ENCODE measurements at places on chromosomes 16 and 17.

DNA sequence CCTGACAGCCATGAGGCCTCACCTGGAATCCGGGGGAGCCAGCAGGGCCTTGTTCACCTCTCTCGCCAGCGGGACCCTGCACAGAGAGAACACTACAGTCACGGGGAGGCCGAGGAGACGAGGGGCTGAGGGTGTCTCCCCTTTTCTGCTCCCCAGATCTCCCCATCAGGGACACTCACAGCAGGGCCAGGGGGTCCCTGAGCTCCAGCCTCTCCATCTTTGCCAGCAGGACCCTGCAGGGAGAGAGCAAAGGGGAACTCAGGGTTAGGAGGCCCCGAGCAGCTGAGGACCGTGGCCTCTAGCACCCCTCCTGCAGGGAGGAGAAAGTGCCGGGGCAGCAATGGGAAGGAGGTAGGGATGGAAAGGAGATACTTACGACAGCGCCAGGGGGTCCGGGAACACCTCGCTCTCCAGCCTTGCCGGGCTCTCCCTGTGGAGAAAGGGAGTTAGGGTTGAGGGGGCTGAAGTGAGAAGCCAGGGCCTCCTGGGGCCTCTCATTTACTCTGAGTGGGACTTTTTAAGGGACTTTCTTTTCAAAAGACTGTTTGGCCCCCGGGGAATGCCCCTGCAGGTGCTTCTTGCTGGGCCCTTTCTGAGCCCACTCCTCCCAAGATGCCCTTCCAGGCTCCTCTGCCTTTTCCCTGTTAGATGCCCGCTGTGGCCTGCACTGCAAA lies 8.7 kb downstream of the COL1A1 start:
- DNase-seq, result no peak

GRCh38 chr17:52653014-52653413 lies 494.5 kb upstream of the CA10 start:
- DNase-seq, result no peak

DNA sequence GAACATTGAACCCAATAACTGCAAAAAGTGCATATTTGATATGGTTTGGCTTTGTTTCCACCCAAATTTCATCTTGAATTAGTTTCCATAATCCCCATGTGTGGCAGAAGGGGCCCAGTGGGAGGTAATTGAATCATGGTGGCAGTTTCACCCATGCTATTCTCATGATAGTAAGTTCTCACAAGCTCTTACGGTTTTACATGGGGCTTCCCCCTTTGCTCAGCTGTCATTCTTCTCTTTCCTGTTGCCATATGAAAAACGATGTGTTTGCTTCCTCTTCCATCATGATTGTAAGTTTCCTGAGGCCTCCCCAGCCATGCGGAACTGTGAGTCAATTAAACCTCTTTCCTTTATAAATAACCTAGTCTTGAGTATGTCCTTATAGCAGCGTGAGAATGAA lies 127.6 kb downstream of the CHD9NB start:
- no peak for DNase-seq

- peak; percentile 52 for DNase-seq
These were observed at the start of gene CHRNE for GRCh38 chr17:4903051-4903818. CHRNE (minus strand) TSS chr17:4903098; CDS start chr17:4903063, 35 bp downstream.

GRCh38 chr17:5587438-5588032 lies 3.2 kb upstream of the NLRP1 start:
- peak; percentile 24 for DNase-seq

DNA sequence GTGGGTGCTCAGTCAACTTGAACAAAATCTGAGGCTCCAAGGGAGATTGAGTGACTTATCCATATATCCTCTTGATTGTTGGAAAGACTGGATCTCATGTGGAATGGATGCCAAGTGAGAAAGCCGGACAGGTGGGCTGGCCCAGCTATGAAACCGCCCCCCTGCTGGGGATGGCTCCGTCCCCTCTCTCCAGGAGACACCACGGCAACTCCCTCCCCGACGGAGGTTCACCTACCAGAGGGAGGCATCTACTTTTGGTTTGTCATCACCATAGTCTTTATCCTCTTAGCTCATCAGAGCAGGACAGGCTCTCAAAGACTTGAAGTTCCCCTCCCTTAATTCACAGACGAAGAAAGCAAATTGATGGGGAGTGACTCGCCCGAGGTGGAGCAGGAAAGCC lies 1.8 kb upstream of the ALG1 start:
- no peak for DNase-seq

- no peak for DNase-seq
These were observed 34.5 kb downstream of the SLC39A11 start for GRCh38 chr17:73058022-73058421.

- no peak for DNase-seq
These were observed 22.4 kb downstream of the GDE1 start for GRCh38 chr16:19499481-19499880.

DNA sequence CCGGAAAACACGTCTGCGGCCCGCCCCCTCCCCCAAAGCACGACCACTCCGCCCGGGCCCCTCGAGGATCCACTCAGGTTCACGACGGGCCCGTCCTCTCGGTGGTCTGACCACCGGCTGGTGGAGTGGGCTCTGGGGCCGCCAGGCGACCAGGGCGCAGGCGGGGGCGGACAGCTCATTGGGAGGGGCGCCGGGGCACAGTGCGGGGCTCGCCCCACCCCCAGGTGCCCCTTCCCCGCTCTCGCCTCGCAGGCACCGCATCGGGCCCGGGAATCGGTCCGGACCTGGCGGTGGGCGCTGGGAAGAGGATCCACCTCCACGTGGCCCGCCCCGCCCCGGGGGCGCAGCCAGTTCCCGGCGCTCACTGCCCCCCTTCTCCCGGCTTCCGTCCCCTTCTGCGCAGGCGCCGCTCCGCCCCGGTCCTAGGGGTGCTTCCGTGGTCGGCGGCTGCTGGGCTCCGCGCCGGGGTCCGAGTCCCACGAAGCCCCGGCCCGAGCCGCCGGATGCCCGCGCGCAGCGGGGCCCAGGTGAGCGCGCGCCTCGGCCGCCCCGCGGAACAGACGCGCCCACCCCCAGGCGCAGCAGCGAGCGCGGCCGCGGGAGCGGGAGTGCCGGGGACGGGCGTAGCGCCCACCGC lies at the start of gene MPG:
Gene MPG (plus strand): TSS at position 419 of the 637 bp plus-strand sequence. CDS start 85 bp downstream, at position 504.
- peak; percentile 65 for DNase-seq

GRCh38 chr17:81071761-81072741 lies 37.1 kb downstream of the BAIAP2 start:
- no peak for DNase-seq

GRCh38 chr17:76198702-76199101 lies 41.6 kb downstream of the RNF157 start:
- DNase-seq, result no peak

DNA sequence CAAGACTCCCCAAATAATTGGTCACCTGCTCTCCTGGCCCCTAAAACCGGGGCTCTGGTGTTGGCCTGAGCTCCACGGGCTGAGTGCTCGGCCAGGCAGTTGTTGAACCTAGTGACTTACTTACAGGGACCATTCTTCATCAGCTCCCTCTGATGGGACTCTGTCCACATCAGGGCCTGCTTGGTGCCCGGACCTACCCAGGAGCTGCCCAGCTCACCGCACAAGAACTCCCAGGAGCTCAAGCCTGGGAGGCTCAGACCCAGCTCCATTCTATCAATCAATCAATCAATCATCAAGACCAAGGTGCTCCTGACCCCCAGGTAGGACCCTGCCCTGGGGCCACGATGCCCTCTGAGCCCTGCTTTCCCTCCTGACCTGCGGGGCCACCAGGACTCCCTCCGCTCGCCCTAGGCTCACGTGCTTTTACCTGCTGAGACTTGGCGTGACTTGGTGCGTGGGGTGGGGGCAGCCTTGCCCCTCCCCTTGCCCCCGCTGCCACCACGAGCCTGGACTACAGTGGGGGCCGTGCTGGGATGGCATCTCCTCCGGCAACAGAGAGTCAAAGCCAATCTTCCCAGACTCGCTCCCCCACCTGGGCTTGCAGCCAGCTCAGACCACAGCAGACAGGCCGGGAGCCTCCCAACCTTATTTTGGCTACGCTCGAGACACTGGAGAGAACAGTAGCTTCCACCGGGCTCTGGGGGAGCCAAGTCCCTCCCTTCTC lies 15.7 kb downstream of the IL34 start:
- no peak for DNase-seq

- DNase-seq, result no peak
These were observed 25.5 kb downstream of the MNT start for GRCh38 chr17:2375406-2375805.

Data from activated CD4-positive, CD25-positive, alpha-beta regulatory T cell (primary cell).